ENCODE measurements at places on chromosomes 11 and 22. TPM values are rescaled to one million over a fixed set of nuclear protein-coding genes. Genes with fewer than 3 reads are reported as not detected.
A peak's percentile ranks its signal among the peaks of the same experiment; 100 is the strongest.

DNA sequence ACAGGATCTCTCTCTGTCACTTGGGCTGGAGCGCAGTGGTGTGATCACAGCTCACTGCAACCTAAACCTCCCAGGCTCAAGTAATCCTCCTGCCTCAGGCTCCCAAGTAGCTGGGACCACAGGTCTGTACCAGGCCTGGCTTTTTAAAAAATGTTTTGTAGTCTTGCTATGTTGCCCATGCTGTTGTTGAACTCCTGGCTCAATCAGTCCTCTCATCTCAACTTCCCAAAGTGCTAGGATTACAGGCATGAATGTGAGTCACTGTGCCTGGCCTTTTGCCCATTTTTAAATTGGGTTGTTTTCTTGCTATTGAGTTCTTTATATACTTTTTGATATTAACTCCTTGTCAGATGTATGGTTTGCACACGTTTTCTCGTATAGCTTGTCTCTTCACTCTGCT is 33.0 kb upstream of the PITPNB start:
- DNase-seq: no peak

DNA sequence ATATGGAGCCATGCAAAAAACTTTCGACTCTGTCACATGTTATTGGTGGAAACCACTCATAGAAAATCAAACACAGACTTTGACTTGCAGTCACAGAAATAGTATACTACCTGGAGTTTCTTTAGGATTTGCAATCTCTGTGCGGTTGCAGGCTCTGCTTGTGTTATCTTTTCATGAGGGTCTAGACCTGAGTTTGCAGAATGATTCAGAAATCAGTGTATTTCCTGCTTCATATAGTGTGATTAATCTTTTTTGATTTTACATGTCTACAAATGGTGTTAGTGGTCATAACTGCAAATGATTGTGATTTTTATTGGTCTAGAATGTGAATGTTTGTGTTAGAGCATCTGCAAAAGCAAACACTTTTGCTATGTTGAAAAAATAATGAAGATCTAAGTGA is 690.2 kb downstream of the NTM start:
- DNase-seq: no peak

- no peak for DNase-seq
Measured at GRCh38 chr11:78179459-78180071, 8.9 kb downstream of the KCTD21 start.

- peak; percentile 81 for DNase-seq
Measured at GRCh38 chr22:20569059-20570058, 61.9 kb downstream of the MED15 start.

DNA sequence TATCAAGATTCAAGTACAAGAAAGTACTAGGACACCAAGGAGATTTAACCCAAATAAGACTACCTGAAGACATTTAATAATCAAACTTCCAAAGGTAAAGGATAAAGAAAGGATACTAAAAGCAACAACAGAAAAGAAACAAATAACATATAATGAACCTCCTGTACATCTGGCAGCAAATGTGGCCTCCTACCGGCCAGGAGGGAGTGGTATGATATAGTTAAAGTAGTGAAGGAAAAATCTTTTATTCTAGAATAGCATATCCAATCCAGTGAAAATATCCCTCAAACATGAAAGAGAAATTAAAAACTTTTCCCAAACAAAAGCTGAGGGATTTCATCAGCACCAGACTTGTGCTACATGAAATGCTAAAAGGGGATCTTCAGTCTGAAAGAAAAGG is 104.7 kb upstream of the GUCY1A2 start:
- DNase-seq: no peak

GRCh38 chr11:66011239-66011784 is 496 bp upstream of the CST6 start:
- no peak for DNase-seq

- DNase-seq: no peak
Measured at GRCh38 chr11:73480677-73481076, 104.5 kb downstream of the RELT start.

- DNase-seq: no peak
Measured at GRCh38 chr22:20864186-20864908, 5.5 kb downstream of the SNAP29 start.

DNA sequence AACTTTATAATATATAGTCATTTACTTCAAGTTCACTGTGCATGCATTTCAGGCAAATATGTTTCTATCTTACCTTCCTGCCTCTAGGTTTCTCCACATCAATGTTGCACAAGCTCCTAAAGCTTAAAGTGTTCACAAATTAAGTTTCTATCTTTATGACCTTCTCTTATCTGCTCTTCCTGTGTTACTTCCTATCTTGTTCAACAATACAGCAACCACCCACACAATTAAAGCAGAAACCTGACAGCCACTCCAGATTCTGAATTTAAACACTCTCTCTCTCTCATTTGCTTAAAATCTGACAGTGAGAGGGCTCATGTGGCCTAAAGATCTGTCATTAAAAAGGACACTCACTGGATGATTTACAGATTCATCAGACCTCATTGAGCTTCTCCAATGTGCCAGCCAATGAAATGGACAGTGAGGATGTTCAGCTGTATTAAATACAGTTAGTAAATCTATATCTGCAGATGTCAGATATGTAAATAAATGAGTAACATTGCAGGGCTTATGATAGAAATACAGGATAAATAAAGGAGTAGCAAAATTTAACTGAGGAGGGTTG is 10.9 kb downstream of the PDGFD start:
- no peak for DNase-seq

- DNase-seq: no peak
Measured at GRCh38 chr11:73383249-73384124, 7.3 kb downstream of the RELT start.

GRCh38 chr22:48665311-48665995 is 1162.2 kb downstream of the BRD1 start:
- peak; percentile 26 for DNase-seq

DNA sequence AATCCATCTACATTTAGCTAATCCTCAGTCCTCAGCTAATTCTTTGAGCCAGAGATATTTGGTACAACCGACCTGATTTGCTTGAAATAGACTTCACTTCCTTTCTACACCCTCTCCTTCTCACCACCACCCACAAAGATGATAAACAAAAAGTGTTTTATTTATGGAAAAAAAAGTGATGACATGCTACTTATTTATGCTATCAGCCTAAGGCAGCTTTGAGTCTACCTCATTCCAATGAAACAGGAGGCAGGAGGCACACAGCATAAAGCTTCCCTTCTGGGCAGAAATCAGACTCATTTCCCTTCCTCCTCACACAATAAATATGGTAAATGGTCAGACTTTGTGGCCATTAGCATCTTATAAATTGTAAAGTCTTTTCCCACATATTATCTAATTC is 325.7 kb downstream of the SOX6 start:
- no peak for DNase-seq

GRCh38 chr11:130141561-130142341 is 17.8 kb upstream of the ST14 start:
- no peak for DNase-seq

DNA sequence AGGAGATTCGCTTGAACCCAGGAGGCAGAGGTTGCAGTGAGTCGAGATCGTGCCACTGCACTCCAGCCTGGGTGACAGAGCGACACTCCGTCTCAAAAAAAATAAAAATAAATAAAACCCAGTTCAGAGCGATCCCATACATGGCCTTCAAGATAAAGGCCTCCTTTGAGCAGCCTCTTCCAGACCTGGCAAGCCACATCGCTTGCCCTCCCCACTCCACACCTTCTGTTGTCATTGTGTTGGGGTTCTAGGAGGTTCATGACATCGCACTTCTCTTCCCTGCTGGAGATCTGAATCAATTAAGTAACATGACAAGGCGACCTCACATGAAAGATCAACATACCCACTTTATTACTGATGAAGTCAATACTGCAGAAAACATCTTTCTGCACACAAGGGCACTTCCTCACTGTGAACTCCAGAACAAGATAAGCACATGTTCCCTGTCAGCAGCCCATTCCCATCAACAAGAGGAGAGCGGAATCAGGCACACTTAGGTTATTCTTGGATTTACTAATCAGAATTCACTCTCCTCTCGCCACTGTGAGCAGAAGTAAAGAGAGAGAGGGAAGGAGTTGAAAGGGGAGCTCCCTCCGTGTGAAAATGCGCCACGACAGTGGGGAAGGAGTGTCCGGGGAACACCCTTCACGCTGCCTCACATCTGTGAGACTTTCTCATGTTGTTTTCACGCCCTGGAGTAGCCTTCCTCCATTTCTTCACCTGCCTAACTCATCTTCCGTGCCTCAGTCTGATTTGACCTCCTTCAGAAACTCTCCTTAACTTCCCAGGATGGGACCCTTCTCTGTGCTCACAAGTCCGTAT is 38.3 kb downstream of the SC5D start:
- no peak for DNase-seq

- DNase-seq: no peak
Measured at GRCh38 chr11:45156741-45157140, 10.3 kb downstream of the PRDM11 start.

DNA sequence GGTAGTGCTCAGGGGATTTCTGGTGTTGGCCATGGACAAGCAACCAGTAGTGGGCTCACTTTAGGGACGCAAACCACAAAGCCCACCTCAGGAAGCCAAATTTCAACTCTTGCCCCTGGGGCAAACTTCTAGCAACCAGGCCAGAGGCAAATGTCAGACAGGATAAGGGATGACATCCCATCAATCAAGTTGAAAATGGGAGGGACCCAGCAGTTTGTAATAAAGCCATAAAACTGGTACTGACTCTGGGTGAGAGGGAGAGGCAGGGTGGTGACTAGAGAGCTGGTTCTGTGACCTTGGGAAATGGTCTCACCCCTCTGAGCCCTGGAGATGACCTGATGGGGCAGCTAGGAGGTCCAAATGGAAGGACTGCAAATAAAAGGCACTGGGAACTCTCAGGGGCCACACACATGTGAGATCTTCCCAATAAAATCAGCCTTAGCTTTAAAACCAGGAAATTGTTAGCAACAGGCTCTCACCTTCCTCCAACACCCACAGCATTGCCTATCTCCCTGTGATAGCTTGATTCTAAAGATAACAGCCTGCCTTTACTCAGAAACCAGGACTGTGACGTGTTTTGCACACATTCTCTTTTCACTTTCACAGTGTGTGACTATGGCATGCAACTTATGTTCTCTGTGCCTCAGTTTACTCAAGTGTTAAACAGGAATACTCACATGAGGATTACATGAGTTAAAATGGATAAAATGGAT is 6.4 kb upstream of the TBC1D10A start:
- DNase-seq: no peak

The RAG2 gene
- total RNA-seq: not detected

The GSTT2B gene
- 4.6 TPM for total RNA-seq

The CLMP gene
- total RNA-seq: 8.6 TPM

The UPK3A gene
- total RNA-seq: 0.54 TPM

The ANKK1 gene
- total RNA-seq: not detected

The ZDHHC8 gene
- 44.4 TPM for total RNA-seq

The PHLDB1 gene
- total RNA-seq: 115 TPM

The C1QTNF5 gene
- 17.5 TPM for total RNA-seq

The TEF gene
- 23.5 TPM for total RNA-seq

The TMPRSS13 gene
- not detected for total RNA-seq
